ENCODE measurements at places on chromosomes 5 and 9.

- no peak for DNase-seq
Observed at GRCh38 chr5:154595662-154596061, 117.6 kb upstream of the HAND1 start.

DNA sequence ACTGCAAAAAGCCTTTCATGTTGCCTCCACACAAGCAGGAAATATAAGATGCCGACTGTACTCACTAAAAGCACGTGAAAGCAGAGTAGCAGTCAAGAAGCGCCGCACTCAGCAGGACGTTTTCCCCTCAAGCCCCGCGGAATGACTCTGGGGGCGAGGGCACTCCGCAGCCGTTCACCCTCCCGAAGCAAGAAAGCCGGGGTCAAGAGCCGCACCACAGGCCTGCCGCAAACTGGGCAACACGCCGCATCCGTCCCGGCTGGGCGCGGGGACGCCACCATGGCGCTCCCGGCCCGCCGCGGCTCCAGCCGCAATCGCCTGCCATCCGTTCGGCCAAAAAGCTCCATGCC, 364 bp downstream of the RPS6 start:
- peak; percentile 52 for DNase-seq

DNA sequence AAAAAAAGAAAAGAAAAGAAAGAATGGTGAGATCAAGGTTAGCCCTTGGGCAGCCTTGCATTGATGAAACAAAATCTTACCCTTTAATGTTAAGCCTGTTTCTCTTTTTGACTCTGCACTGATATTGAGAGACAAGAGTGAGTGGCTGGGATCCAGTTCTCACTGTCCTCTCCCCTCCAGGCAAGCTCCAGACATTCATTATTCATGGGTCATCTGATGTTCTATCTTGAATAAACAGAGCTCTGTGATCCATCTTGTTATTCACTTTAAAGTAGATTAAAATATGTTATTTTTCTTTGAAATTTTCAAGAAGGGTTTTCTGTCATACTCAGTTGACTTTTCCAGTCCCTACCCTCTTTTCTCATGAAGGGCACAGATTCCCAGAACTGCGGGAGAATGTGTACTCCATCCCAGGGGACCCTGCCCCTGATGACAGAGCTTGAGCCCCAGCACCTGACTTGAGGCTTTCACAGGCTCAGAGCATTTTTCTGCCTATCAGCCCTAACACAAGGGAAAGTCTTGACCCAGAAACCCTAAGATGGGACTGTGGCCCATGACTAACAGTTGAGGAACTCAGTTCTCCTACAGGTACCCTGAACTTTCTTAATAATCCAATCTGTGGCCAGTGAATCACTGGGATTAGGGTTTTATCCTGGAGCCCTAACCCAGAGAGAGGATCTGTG, 24.1 kb downstream of the ACTL7B start:
- no peak for DNase-seq

GRCh38 chr5:174086751-174087150, 41.2 kb downstream of the NSG2 start:
- no peak for DNase-seq
